Fibroblast of skin of abdomen (primary cell): ENCODE measurements at places on chromosomes 13 and 19.

DNA sequence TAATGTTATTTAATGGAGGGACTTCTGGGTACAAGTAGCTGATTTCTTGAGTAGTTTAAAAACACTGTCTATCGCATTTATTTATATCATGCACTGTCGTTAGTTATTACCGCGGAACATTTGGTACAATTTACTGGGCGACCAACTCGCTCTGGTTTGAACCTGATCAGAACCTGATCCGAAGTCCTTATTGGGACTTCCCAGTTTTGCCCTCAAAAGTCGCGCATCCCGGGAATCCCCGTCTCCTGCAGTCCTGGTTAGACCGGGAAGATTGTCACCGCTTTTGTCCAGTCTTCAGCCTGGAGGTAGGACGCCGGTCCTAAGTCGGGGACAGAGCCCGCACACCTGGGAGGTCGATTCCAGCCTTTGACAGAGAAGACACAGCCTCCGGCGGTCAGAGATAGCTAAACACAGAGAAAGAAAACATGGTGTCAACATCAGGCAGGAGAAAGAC lies 694 bp downstream of the CLN5 start:
- DNase-seq = no peak

- no peak for DNase-seq
Observed at GRCh38 chr13:90070837-90071525, 1276.5 kb upstream of the MIR17HG start.

DNA sequence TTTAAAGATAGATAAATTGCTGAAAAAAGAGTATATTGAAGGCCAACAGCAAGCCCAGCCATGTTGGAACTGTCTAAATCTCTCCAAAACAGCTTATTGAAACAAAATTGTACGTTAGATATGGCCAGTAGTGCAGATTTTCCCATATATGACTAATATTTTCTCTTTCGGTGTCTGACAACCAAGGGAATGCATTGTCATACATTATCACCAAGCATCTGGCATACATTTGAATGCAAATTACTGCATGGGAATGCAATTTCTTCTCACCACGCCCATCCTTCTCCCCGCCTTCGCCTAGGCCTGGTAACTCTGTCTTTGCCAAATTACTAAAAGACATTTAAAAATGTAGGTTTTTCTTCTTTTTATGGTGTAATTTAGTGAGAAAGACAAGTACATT lies 32.5 kb upstream of the IRS2 start:
- peak; percentile 87 for DNase-seq

DNA sequence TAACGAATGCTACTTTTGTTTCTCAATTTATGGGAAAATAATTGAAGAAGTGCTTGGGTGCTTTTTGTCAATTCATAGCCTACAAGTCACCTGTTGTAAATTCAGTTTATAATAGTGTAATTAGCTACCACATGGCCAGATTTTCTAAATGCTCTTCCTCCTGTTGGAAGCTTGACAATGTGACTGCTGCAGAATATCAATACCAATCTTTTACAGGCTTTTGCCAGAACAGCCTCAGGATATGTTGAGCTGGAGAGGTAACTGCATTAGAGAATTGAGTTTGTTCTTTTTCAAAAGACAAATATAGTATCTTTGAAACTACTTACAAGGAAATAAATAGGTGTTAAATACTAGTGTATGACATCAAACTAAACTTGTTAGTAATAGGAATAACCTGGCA lies 277.8 kb downstream of the POU4F1 start:
- DNase-seq = no peak

DNA sequence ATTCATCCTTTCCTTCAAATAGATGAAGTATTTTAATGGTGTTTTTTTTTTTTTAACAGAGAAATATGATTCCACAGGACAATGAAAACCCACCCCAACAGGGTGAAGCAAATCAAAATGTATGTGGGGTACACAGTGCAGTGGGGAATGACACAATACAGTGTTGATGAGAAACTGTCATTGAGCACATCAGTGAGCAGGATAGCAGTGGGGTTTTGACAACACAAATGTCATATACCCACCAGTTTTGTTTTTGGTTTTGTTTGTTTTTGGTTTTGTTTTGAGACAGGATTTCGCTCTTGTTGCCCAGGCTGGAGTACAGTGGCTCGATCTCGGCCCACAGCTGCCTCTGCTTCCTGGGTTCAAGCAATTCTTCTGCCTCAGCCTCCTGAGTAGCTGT lies 29.2 kb downstream of the ZNF844 start:
- no peak for DNase-seq

DNA sequence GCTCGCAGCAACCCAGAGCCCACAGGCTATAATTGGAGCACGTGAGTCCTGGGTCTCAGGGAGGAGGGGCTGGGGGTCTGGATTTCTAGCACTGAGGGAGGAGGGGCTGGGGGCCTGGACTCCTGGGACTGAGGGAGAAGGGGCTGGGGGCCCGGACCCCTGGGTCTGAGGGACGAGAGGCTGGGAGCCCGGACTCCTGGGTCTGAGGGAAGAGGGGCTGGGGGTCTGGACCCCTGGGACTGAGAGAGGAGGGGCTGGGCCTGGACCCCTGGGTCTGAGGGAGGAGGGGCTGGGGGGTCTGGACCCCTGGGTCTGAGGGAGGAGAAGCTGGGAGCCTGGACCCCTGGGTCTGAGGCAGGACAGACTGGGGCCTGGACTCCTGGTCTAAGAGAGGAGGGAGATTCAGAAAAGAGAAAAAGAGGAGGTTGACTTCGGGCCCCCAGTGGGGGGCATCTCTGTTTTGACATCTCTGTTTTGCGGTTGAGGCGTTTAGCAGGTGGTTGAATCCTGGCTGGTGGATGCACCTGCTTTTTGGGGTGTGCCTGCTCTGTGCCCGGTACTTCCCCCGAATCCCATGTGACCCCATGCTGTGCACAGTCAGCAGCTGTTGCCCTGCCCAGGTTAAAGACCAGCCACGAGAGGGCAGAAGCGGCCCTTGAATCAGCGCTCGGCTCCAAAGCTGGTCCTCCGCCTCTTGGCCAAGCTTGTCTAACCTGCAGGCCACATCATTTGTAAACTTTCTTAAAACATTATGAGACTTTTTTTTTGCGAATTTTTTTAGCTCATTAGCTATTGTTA lies 10.5 kb downstream of the PVR start:
- peak; percentile 50 for DNase-seq

DNA sequence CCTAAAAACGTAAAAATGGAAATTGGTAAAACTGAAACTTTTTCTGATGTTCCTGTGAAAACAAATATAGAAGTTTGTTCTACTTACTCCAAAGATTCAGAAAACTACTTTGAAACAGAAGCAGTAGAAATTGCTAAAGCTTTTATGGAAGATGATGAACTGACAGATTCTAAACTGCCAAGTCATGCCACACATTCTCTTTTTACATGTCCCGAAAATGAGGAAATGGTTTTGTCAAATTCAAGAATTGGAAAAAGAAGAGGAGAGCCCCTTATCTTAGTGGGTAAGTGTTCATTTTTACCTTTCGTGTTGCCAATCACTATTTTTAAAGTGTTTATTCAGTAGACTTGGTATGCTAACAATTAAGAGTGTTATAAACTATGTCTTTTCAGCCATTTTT lies 25.6 kb downstream of the BRCA2 start:
- no peak for DNase-seq
